ENCODE measurements at places on chromosomes 7 and 10.
A peak's percentile ranks its signal among the peaks of the same experiment; 100 is the strongest.

- no peak for DNase-seq
These were observed 36.7 kb upstream of the SFTPD start for GRCh38 chr10:79985481-79986072.

DNA sequence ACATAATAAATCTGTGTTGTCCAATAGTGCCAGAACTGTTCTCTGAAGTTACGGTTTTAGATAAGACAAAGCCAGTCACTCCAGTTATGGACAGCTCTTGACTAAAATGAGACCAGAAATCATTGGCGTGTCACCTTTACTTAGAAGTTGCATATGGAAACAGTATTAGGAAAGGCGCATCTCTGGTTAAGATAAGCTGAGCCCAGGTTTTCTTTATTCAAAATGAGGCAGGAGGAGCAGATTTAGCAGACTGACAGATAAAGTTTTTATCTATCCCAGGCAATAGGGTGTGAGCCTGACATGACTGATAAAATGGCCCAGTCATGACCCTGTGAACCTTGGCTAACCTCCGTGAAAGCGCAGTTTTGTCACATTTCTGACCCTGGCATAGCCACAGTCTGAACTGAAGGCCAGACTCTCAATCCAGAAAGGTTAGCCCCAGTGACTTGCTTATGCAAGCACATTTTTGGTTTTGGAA lies 4.2 kb downstream of the CYP26A1 start:
- DNase-seq, result no peak

- peak; percentile 62 for DNase-seq
These were observed at the start of gene PWWP2B for GRCh38 chr10:132397036-132397541. PWWP2B (plus strand) TSS chr10:132397200; CDS start chr10:132397227, 27 bp downstream.

DNA sequence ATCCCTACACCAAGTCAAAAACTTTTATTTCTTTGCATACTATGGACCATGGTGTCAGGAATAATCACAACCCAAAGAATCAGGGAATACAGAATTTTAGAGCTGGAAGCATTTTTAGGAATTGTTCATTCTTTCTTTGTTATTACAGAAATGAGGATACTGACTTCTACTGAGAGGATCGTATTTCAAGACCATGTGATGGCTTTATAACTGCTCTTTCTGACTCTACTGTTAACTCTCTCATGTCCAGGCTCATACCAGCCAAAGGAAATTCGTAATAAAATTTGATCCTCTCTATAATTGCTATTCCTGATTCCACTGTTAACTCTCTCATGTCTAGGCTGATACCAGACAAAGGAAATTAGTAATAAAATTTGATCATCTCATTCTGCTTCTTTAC lies 1050.9 kb upstream of the C7orf33 start:
- DNase-seq, result no peak

GRCh38 chr10:128009372-128010126 lies 102.6 kb downstream of the PTPRE start:
- no peak for DNase-seq

DNA sequence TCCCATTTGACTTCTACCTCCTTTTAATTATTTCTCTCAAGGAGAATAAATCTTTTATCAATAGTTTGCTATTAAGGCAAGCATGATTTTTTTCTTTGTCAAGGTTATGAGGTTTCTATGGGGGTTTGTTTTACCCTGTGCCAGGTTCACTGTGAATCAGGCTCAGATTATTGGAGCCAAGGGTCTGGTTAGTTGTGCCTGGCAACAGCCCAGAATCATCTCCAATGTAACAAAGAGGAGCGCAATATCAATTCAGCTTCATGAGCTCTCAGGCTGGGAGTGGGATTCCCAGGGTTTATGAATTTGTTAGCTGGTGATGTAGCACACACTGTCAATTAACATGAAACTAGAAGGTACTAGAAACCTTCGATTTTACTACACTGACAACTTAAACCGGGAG lies 73.2 kb downstream of the AASS start:
- DNase-seq, result no peak

DNA sequence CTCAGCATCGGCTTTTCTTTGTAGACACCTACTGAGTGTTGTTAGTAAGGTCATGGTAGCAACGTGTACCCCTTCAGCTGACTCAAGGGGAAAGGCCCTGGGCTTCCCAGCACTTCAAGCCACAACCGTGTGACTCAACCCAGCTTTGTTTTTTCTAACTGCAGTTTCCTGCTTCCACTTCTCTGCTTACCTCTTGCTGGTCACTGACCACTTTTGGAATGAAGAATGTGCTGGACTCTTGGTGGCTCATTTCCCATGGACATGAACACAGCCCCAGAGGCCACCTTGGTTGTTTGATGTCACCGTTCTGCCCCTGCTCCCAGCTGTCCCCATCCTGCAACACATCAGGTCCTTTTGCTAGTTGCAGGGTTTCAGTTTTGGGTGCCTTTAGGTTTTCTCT lies 69.5 kb upstream of the ZNF438 start:
- no peak for DNase-seq

- DNase-seq, result no peak
These were observed 2.6 kb downstream of the HOXA9 start for GRCh38 chr7:27162561-27163287.

DNA sequence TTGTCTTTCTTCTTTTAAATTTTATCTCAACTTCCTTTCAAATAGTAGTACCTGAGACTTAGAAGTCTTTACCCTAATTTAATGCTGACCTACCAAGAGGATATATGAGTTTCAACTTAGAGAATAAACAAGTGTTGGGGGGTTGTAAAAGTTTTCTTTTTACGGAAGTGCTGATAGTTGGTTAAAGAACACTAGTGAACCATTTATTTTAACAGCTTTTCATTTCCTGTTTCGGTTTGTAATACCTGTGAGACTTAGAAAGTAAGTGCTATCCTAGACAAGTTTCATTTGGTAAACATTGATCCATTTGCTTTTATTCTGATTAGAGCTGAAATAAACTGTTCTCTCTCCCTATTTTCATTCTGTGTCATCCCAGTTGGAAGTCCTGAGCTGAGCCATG lies 683.1 kb upstream of the SORCS1 start:
- DNase-seq, result no peak

- DNase-seq, result no peak
These were observed 64.6 kb downstream of the FAS start for GRCh38 chr10:89055159-89055558.

GRCh38 chr10:92290076-92290836 lies 622 bp downstream of the CPEB3 start:
- no peak for DNase-seq

DNA sequence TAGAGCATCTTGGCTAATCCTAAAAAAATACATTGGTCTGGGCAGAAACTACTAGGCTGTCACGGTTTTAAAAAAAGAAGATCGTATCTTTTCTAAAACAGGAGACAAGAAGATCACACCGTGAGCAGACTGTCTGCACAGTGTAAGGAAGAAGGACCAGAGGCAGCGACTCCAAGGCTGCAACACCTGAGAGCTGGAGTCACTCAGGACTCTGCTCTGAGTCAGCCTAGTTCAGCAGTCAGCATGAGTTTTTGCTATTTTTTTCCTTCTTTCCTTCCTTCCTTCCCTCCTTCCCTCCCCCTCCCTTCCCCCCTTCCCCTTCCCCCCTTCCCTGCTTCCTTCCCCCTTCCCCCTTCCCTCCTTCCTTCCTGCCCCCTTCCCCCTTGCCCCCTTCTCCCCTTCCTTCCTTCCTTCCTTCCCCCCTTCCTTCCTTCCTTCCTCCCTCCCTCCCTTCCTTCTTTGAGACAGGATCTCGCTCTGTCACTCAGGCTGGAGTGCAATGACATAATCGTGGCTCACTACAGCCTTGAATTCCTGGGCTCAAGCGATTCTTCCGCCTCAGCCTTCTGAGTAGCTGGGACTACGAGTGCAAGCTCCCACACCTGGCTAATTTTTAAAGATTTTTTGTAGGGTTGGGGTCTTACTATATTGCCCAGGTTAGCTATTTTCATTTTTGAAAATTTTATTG lies 24.4 kb downstream of the BAG3 start:
- DNase-seq, result no peak

DNA sequence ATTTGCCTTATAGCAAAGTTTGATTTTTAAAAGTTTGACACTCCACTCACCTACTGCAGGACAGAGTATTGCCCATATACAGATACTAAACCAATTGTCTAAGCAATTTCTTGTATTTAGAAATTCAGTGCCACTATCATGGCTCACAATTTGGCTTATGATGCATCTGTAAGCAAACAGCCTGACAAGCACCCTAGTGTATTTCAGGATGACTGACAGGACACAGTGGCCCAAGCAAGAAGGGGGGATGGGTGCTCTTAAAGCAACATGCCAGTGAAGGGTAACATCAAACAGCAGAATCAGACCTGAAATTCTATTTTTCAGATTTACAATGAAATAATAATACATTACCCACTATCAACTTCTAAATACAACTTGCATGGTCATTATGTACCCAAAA lies 30.5 kb downstream of the CTNNA3 start:
- DNase-seq, result no peak

GRCh38 chr10:14126697-14127440 lies 203.9 kb downstream of the FRMD4A start:
- DNase-seq, result no peak

DNA sequence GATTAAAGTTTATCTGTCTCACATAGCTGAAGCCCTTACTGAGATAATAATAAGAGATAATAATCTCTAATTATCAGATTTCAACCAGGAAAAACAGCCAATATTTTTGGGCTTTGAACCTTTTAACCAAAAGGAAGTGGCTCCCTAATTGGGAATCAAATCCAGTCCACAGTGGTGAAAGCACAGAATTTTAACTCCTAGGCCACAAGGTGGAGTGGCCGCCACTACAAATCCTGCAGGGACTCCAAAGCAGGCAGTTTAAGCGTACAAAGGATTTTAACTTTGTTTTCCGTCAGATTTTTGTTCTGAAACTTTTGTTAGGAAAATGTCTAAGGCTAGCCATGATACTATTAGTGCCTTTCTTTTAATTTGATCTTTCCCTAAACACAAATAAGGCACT lies 99.6 kb upstream of the CCNY start:
- DNase-seq, result no peak

DNA sequence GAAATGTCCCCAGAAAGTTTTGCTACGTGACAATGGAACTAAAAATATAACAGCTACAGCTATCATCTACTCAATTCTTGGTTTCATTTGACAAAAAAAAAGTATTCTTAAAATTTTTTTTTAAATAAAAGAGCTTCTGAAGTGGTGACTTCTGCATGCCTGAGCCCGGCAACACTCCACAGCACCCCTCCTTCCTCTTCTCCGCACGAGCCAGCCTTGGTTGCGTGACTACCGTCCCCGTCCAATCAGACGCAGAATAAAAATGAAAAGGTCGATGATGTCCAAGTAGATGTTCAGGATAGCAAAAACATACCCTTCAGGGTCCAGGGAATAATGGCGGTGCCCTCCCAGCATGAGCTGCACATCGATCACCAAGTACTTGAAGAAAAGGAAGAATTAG lies 34.5 kb upstream of the GATAD1 start:
- DNase-seq, result no peak

- DNase-seq, result peak; percentile 55
These were observed 10.5 kb upstream of the ACSM6 start for GRCh38 chr10:95183271-95184230.

- DNase-seq, result no peak
These were observed 5.6 kb downstream of the MDH2 start for GRCh38 chr7:76053461-76053860.

GRCh38 chr7:126750207-126750911 lies 502.4 kb downstream of the GRM8 start:
- DNase-seq, result no peak

DNA sequence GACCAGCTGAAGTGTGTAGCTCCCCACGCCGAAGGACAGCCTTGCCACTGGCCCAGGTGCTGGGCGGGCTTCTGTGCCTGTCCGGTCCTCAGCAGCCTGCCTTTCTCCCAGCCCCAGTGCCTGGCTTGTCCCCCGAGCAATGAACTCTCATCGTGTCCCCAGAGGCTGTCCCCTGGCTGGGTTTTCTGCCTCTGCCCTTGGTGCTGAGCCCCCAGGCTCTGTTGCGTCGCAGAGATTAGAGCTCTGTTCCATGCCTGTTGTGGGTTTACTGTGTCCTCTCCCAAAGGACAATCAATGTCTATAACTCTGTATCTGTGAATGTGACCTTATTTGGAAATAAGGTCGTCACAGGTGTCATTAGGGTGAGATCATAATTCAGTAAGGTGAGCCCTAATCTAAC lies 226.1 kb upstream of the SHH start:
- DNase-seq, result no peak

DNA sequence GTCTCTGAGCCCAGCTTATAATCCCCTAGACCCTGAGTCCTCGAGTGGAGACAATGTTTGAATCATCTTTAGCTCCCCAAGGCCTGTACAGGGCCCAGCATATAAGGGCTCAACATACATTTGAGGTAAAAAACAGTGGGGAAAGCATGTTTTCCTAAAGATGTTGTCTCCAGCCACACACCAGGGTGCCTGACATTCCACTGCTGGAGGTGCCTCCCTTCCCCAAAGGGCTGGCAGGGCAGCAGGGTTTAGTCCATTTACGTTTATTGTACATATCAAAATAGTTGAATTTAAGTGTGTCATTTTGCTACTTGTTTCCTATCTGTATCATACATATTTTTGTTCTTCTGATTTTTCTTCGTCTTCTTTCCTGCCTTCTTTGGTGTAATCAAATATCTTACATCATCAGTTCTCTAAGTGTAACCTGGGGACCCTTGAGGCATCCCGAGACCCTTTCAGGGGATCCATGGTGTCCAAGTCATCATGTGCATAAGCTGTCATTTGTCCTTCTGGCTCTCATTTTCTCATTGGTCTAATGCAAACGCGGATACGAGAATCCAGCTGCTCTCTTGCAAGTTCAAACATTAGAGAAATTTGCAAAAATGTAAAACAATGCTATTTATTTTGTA lies 101.6 kb downstream of the PDGFA start:
- no peak for DNase-seq

GRCh38 chr7:34652809-34653208 lies 5.2 kb upstream of the NPSR1 start:
- no peak for DNase-seq

GRCh38 chr10:18699849-18700840 lies 40.9 kb downstream of the ARL5B start:
- no peak for DNase-seq

- no peak for DNase-seq
These were observed 425.2 kb upstream of the NFE2L3 start for GRCh38 chr7:25726781-25727311.

DNA sequence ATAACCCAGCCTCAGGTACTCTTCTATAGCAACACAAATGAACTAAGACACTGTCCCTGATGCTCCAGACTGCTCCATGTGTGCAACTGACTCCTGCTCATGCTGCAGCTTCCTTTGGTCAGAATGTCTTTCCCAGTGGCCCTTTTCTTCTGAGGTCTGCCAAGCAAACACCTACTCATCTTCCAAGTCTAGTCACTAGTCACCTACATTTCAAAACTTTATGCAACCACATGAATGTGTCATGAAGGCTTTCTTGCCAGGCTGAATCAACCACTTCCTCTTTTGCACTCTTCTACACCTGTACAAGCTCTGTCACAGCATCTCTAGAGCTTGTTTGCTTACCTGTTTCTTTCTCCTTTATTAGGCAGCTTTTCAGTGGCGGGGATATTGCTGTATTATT lies 75.8 kb downstream of the LSMEM1 start:
- DNase-seq, result no peak

GRCh38 chr7:20340839-20341238 lies 10.1 kb downstream of the ITGB8 start:
- no peak for DNase-seq

Data from CD4-positive, alpha-beta memory T cell (primary cell).